ENCODE measurements at places on chromosomes 1 and 21. TPM values are rescaled to one million over a fixed set of nuclear protein-coding genes. Genes with fewer than 3 reads are reported as not detected.

Gene ELAPOR1
- total RNA-seq = 24.4 TPM

DNA sequence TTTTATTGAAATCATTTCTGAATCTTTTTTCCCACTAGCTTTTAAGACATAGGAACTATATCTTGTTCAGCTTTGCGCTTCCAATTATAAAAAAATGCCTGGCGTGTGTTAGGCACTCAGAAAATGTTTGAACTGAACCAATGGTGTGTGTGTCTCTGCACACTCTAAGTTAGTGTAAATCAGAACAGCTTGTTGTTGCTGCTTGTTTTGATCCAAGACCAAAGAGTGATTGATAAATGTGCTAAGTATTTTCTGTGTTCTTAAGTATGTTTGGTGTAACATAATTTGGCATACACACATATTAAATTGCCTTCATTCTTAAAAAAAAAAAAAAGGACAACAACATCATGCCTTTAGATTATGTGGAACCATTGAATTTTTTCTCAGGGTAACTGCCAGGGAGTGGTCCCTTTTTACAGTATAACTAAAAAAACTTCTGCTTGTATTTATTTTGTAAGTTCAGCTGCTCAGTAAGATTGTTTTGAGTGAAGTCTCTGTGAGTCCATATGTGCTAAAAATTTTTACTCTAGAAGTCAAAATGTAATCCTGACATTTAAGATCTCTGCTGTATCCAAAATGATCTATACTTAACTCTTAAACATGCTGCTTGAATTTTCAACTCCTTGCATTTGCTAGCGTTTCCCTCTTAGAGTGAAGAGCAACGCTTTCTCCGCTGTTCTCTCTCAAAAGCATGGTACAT, 8.7 kb downstream of the CD55 start:
- DNase-seq = no peak

Gene SPRR5
- not detected for total RNA-seq

GRCh38 chr1:163410073-163410999, 88.6 kb downstream of the NUF2 start:
- DNase-seq = no peak

Gene LCE1D
- total RNA-seq = not detected

Gene KIF2C
- 1.7 TPM for total RNA-seq

- no peak for DNase-seq
These were observed 8.1 kb upstream of the TNFRSF4 start for GRCh38 chr1:1221887-1222574.

GRCh38 chr1:62823556-62823955, 39.6 kb downstream of the ATG4C start:
- no peak for DNase-seq

GRCh38 chr1:9960706-9961562, 17.7 kb downstream of the NMNAT1 start:
- DNase-seq = no peak

GRCh38 chr1:176330782-176331181, 123.7 kb upstream of the COP1 start:
- DNase-seq = no peak

DNA sequence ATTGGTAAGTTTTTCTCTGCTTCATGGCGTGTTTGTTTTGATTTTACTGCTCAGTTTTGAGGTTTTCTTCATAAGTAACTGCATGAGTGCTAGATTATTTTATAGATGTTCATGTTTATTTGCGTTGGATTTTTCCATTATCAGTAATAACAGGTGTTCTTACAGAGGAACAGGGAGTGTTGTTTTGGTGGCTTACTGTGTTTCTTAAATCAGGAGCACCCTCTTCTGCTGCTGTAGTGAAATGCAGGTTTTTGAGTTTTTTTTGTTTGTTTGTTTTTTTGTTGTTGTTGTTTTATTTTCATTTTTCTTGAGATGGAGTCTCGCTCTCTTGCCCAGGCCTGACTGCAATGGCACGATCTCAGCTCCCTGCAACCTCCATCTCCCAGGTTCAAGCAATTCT, 32.6 kb downstream of the CTBS start:
- no peak for DNase-seq

DNA sequence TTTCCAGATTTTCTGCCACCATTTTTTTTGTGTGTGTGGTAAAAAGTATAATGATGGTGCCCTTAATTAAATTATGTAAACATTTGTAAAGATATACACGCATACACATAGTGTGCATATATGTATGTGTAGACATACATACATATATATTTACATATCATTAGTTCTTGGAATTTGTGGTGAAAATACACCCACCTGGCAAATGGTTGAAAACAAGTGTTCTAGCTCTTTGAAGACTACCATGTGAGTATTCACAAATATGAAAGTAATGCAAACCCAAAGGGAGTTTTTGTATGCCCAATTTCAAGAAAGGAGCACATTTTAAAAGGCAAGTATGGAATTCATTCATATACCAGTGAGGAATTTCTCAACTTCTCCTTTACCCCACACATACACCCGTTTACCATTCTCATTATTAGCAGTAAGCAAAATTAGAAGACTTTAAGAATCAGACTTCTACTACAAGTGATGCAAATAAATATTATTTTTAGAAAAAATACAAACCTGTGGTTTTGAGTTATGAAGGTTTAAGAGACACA, 8.0 kb downstream of the RABGAP1L start:
- no peak for DNase-seq

GRCh38 chr1:29756498-29756897, 520.2 kb downstream of the PTPRU start:
- DNase-seq = no peak

GRCh38 chr1:85822696-85823095, 114.5 kb upstream of the ZNHIT6 start:
- DNase-seq = no peak

- no peak for DNase-seq
These were observed 10.9 kb upstream of the PROX1 start for GRCh38 chr1:213976665-213977485.

GRCh38 chr1:168084396-168085231, 52.1 kb downstream of the GPR161 start:
- peak; percentile 77 for DNase-seq

GRCh38 chr1:110594456-110595352, 11.5 kb downstream of the KCNA2 start:
- DNase-seq = no peak

DNA sequence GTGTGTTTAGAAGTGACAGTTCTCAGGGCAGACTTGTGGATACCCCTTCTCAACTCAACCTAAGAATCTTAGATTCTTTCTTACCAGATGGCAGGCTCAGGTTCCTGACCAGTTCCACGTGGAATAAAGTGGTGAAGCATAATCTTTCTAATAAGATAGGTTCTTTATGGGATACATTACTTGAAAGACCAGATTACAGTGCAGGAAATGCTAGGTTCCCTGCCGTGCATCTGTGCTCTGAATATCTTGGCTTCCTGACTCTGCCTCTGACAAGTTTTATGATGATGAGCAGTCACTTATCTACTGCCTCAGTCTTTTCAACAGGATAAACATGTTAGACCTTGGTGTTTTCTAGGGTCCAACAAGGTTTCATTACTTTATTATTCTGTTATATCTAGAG, 207.9 kb upstream of the CACYBP start:
- DNase-seq = no peak

DNA sequence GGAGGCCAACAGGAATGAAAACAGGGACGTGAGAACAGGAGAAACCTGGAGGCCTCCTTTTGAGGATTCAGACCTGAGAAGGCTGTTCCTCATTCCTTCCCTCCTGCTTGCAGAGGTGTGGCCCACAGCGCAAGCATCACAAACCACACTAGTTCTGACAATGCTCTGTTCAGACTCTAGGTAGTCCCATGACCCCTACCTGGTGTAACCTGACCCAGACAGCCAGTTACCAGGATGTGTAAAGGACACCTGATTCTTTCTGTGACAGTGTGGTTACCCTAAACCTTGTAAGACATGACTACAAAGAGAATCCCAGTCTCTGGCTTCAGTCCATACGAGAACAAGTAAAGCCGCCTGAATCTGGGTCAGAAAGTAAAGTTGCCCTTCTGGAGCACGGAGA, 3.2 kb downstream of the MECR start:
- no peak for DNase-seq

- no peak for DNase-seq
These were observed 2.1 kb downstream of the CAPZB start for GRCh38 chr1:19483261-19483660.

DNA sequence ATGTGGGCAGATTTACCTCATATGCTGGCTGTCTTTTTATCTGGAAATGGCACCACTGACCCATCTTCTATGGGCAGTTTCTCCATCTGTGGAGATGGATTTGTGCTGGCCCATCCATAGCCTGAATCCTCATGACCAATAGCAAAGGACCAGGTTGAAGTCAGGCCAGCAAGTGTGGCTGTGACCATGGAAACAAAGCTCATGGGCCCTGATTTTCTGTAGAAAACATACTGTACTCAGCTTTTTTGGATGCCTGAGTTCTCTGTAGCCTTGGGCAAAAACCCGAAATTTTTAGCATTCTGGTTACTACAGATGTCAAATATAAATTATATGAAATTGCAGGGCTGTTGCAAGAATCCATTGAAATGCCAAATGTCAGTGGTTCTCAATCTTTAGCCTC, 155.0 kb downstream of the PLXNA2 start:
- no peak for DNase-seq

DNA sequence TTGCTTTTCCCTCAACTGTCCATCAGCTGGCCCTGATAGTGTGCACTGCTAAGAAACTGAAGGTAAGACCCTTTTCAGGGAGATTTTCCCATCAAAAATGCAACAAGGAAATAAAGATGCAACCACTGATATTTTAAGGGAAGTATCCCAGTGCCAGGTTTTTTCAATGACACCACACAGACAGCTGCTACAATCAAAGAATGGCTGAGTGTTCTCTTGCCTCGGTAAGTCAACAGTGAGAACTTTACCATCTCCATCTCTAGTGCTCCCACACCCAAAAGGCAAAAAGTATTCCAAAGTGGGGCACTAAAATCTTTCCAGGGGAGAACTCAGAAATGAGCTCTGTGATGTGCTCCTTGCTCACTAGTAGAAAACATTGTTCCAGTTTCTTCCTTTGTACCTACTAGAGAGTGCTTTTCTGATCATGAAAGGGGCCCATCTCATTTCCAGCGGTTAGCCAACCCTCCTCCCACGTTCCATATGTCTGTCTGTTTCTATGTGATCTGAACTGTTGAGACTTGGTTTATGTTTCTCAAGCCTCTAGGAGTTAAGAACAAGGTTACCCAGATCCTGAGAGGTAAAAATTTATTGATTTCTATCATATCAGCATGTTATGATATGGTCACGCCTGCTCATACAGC, 67.6 kb upstream of the NEK2 start:
- no peak for DNase-seq

- no peak for DNase-seq
These were observed 482 bp downstream of the TM2D1 start for GRCh38 chr1:61724506-61724812.

Gene OR2T33
- total RNA-seq = not detected

Gene FCGR3A
- 323 TPM for total RNA-seq

All from lower lobe of right lung (tissue), 2 donors.